ENCODE measurements at places on chromosomes 12 and 14. TPM values are rescaled to one million over a fixed set of nuclear protein-coding genes. Genes with fewer than 3 reads are reported as not detected.

The SLC39A5 gene
- total RNA-seq = not detected

The SGPP1 gene
- total RNA-seq = 27.5 TPM

The ANKRD52 gene
- 35.4 TPM for total RNA-seq

The RNU6-7 gene
- not detected for total RNA-seq

The SLC24A4 gene
- 0.63 TPM for total RNA-seq

The NPC2 gene
- 16.6 TPM for total RNA-seq

The KCNC2 gene
- 19.7 TPM for total RNA-seq

The PTPRO gene
- 283 TPM for total RNA-seq

The IL31 gene
- not detected for total RNA-seq

The MYG1 gene
- total RNA-seq = 46.3 TPM

The GPR65 gene
- total RNA-seq = not detected

The TIMM9 gene
- 21.3 TPM for total RNA-seq

The KRT85 gene
- total RNA-seq = not detected

The KCNA5 gene
- 2.5 TPM for total RNA-seq

The SPTSSA gene
- 8.8 TPM for total RNA-seq

The COQ5 gene
- 16.6 TPM for total RNA-seq

The KIF26A gene
- 17.8 TPM for total RNA-seq

The GARIN6 gene
- total RNA-seq = not detected

The TAS2R19 gene
- total RNA-seq = 41.9 TPM

The TDRD9 gene
- 1.9 TPM for total RNA-seq

The OTUB2 gene
- total RNA-seq = 5.6 TPM

The SERPINA4 gene
- total RNA-seq = not detected

The CPNE8 gene
- 9.7 TPM for total RNA-seq

The KIF5A gene
- 97.0 TPM for total RNA-seq

The SLC39A2 gene
- total RNA-seq = not detected

The POTEG gene
- not detected for total RNA-seq

The SMCO2 gene
- 2.2 TPM for total RNA-seq

The ETFBKMT gene
- total RNA-seq = 3.4 TPM

The CLEC1A gene
- total RNA-seq = 0.63 TPM

The TSPAN19 gene
- 1.3 TPM for total RNA-seq

The ALX1 gene
- total RNA-seq = not detected

The SSPN gene
- total RNA-seq = 2.2 TPM

The KCNJ8 gene
- 4.4 TPM for total RNA-seq

The HCAR1 gene
- total RNA-seq = 0.31 TPM

The CDK2 gene
- total RNA-seq = 10.6 TPM

The MSI1 gene
- total RNA-seq = 15.0 TPM

The NEUROD4 gene
- 4.4 TPM for total RNA-seq

The GSG1 gene
- not detected for total RNA-seq

The ABCC9 gene
- total RNA-seq = 15.7 TPM

The RNU4-1 gene
- under 0.01 TPM for total RNA-seq

The PLCZ1 gene
- total RNA-seq = not detected

The RIN3 gene
- 2.2 TPM for total RNA-seq

The POLR3B gene
- total RNA-seq = 16.6 TPM

The COL2A1 gene
- 0.31 TPM for total RNA-seq

The TTC6 gene
- 0.63 TPM for total RNA-seq

The BHLHE41 gene
- 1.3 TPM for total RNA-seq

The CYP46A1 gene
- 5.3 TPM for total RNA-seq

The DCP1B gene
- total RNA-seq = 14.4 TPM

The PELI2 gene
- 43.8 TPM for total RNA-seq

The ARF6 gene
- 32.2 TPM for total RNA-seq

The WDR20 gene
- total RNA-seq = 56.7 TPM

The TMPRSS12 gene
- total RNA-seq = not detected

The SOX5 gene
- total RNA-seq = 394 TPM

Data from parietal lobe (tissue), 2 donors.